ENCODE measurements at places on chromosomes 11 and 22.

- DNase-seq = no peak
Observed at GRCh38 chr11:4041731-4042391, 52.7 kb upstream of the RRM1 start.

DNA sequence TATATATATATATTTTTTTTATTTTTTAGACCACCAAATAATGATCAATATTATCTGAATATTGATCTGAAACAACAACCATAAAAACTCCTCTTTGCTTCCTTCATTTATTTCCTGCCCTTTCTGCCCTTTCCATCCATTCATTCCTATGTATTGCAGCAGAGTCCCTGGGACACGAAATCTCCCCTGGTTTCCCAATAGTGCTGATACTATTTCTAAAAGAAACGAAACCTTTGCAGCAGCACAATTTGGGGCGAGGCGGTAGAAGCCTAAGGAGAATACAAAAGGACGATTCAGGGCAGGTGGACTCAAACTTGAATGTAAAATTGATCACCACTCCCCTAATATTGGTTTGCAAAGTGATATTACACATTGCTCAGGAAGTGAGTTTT is 16.9 kb upstream of the AMOTL1 start:
- DNase-seq = no peak

DNA sequence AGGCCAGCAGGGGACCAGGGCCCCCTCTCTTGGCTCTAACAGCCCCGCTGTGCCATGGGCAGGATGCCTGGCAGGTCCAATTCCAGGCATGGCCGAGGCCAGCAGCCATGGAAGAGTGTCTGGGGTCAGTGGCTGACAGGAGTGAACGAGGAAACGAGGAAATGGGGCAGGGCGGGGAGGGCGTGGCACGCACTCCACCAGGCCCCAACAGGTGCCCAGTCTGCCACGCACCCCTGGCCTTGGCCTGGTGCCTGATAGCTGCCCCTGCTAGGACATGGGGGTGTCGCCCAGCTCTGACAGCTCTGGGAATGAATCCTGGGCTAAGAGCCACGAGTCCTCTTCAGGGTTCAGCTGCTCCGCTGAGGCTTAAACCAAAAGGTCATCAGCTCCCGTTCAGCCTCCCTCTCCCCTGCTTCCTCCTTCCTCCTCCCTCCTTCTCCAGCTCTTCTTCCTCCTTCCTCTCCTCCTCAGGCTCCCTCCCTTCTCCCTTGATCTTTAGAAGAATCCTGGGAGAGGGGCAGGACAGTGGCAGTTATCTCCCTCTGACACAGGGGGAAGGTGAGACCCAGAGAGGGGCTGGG is 11.5 kb upstream of the TBC1D22A start:
- DNase-seq = no peak

GRCh38 chr11:59152312-59152951 is 9.8 kb downstream of the FAM111A start:
- no peak for DNase-seq

- no peak for DNase-seq
Observed at GRCh38 chr22:30399718-30400117, 2.9 kb downstream of the SEC14L2 start.

GRCh38 chr11:94593030-94593429 is 25.9 kb downstream of the PIWIL4 start:
- no peak for DNase-seq

- no peak for DNase-seq
Observed at GRCh38 chr11:12377824-12378593, 638 bp downstream of the PARVA start.

DNA sequence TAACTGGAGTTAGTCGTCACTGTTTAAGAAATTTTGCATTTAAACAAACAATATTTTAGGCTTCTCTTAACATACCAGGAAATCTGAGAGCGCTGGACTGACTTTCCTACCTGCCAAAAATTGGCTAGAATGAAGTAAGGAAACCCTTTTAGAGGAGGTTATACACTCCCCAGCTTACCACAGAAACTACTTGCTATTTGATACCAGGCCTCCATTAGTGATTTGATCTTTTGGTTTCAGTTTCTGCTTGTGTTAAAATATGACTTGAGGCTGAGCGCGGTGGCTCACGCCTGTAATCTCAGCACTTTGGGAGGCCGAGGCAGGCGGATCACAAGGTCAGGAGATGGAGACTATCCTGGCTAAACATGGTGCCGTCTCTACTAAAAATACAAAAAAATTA is 419.9 kb downstream of the LRRC4C start:
- no peak for DNase-seq

DNA sequence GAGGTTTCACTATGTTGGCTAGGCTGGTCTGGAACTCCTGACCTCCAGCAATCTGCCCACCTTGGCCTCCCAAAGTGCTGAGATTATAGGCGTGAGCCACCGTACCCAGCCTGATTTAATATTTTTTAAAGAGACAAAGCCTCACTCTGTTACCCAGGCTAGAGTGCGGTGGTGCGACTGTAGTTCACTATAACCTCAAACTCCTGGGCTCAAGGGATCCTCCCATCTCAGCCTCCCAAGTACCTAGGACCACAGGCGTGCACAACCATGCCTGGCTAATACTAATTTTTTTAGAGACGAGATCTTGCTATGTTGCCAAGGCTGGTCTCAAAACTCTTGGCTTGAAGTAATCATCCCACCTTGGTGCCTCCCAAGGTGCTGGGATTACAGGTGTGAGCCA is 13.5 kb downstream of the GTPBP1 start:
- no peak for DNase-seq

DNA sequence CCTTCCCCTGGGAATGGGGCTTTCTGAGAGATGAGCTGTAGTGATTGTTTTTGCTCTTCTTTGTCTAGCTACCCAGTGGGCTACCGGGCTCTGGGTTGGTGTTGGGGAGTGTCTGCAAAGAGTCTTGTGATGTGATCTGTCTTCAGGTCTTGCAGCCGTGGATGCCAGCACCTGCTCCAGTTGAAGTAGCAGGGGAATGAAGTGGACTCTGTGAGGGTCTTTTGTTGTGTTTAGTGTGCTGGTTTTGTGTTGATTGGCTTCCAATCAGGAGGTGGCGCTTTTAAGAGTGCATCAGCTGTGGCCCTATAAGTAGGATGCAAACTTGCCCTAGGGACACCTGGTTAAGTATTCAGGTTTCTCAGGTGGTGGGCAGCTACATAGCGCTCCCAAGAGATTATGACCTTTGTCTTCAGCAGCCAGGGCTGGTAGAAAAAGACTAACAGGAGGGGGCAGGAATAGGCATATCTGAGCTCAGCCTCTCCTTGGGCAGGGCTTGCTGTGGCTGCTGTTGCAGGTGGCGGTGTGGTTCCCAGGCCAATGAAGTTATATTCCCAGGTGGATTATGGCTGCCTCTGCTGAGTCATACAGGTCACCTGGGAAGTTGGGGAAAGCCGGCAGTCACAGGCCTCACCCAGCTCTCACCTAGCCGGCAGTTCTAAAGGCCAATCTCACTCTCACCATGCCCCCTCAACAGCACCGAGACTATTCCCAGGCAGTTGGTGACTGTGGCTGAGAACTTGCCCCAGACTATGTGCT is 315.7 kb upstream of the C11orf87 start:
- no peak for DNase-seq

DNA sequence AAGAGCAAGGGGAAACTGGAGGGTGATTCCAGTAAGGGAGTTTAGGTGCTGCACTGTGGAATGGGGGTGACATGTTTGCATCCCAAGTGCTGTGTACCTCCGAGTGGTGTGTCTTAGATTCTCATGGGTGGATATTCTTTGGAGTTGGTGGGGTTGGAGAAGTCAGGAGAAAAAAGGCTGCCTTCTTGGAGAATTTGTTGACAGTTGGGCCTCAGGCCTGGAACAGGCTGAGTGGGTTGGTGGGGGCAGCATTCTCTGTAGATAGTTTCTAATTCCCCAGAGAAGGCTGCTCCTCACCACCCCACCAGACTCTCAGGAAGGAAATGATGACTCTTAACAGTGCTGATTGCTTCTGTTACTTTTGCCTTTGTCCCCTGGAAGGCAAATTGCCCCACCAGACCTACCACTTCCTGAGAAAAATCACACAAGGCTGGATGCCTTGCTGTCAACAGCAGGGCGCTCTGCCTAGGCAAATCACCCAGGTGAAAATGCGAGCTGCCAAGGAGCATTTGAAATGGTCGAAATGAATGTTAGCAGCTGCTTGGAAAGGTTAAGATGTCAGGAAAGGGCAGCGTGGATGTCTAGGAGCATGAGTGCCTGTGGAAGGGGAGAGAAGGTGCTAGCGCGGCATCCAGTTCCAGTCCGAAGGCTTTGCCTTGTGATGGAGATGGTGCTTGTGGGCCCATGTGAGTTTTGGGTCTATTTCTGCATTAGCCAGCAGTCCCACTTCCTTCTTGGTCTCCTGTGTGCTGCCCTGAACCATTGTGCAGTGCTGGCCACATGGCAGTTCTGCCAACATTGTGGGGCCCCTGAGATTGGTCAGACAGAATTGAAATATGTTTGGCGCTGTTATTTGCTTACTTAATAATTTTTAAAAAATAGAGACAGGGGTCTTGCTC is 29.7 kb upstream of the SORL1-AS1 start:
- peak; percentile 62 for DNase-seq

DNA sequence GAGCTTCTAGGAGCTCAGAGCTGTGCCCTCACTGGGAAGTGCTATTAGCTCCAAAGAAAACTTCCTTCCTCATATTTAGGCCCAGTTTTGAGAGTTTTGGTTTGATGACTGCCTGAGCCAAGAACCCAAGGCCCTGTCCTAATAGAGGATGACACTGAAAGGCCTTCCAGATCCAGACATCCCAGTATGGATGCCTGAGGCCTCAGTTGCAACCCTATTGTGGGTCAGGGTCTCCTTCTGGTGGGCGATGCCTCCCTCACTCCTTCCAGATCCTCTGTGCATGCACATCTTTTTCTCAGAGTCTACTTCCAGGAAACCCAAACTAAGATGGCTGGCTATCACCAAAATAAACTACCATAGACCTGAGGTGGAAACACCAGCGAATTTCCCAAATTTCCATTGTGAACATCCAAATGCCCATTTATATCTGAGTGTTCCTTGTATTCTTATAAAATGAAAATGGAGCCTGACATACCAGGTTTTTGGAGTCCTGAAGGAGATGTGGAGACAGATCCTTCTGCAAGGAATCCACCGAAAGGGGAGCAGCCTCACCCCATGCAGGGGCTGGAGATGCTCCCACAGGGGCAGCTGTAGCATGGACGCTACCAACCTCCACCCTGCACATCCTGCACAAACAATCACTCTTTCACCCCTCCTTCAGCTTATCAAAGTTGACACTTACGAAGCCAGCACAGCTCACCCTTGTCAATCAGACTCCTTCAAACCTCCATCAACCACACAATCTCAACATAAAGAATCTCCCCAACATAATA is 61.1 kb downstream of the GGTLC2 start:
- DNase-seq = no peak

- no peak for DNase-seq
Observed at GRCh38 chr11:92859156-92859690, 110.2 kb upstream of the MTNR1B start.

DNA sequence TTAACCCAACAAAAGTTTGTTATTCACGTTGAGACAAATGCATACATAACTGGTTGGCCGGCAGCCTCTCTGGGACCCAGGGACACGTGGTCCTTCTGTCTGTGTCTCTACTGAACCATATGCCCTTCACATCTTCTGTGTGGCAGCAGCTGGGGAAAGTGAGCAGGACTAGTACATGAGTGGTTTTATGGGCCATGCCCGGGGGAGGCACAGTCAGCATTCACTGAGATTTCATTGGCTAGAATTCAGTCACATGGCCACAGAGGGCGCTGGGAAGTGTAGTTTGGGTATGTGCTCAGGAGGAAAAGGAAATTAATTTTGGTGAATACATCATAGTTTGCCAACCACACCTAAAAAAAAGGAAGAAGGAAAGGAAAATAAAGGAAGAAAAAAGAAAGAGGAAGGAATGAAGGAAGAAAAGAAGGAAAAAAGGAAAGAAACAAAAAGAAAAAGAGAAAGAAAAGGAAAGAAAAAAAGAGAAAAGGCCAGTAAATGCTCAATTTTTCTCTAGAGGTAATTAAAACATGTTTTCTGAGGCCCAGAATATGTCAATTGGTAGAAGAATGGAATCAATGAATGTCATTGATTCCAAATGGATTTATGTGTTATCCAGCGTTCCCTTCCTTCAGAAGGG is 55.9 kb upstream of the KIRREL3 start:
- DNase-seq = no peak

DNA sequence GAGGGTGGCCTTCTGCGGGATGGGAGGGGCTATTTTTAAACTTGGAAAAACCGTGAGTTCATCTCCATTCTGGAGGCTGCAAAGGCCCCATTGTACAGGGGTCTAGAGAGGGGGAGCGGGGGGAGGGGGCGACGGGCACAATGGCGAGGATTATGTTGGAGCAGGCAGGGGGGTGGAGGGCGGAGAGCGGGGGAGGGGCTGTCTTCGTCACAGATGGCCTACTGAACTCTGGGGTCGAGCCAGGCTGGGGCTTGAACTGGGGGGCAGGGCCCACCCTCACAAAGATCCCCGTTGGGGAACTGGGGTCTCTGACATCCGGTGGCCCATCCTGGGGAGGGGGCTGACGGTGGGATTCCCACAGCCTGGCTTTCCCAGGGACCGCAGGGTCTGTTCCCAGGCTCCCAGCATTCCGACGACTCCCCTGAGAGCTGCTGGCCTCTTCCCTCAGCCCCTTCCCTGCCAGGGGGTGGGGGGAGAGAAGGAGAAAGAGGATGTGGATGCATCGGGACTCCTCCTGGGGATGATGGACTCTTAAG is 3.4 kb upstream of the MCAM start:
- DNase-seq = no peak

DNA sequence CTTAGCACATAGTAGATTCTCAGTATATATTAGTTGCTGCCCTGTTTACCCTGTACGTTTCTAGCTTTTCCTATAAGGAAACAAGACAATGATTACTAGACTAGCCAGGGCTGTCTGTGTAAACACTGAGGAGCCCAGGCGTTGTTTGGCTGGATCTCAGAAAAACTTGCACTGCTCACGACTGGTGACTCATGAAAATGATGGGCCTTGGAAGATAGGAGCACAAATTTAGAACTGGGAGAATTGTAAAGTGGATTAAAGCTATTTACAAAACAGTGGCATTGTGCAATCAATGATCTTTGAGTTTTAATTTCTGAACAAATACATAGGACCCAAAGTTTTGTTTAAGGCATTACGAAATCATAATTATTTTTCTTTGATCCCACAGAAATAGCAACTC is 276.9 kb downstream of the FAM76B start:
- DNase-seq = no peak

DNA sequence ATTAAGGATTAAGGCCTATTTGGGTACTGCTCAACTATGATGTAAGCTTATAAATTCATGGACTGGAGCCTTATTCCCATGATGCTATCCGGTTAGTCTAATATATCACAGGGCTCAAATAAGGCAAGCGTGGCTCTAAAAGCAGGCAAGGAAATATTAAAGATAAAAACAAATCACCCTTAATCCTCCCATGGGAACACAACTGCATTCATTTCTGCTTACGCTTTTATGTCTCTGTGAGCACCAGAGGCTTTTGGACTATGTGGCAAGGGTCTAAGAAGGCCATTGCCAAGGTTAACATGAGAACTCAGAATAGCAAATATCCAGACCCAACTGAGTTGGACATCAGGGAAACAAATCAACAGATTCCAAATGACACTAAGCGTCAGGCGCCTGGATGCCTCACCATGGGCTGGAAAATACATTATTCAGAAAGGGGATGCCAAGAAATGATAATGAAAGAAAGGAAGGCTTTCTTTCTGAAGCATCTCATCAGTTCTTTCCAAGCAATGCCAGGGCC is 138.1 kb downstream of the SLC1A2 start:
- DNase-seq = no peak

- DNase-seq = no peak
Observed at GRCh38 chr22:43828725-43828997, 16.6 kb upstream of the EFCAB6 start.

GRCh38 chr22:34798605-34799004 is 267.4 kb upstream of the ISX start:
- no peak for DNase-seq
